Upper lobe of right lung (tissue), 1 donor: ENCODE measurements at places on chromosomes 4 and X.

- DNase-seq = no peak
These were observed 105.8 kb downstream of the CHIC1 start for GRCh38 chrX:73668779-73669178.

GRCh38 chr4:188439641-188440311, 300.5 kb downstream of the TRIML1 start:
- DNase-seq = no peak

- DNase-seq = no peak
These were observed 117.7 kb downstream of the C4orf33 start for GRCh38 chr4:129213692-129214091.

DNA sequence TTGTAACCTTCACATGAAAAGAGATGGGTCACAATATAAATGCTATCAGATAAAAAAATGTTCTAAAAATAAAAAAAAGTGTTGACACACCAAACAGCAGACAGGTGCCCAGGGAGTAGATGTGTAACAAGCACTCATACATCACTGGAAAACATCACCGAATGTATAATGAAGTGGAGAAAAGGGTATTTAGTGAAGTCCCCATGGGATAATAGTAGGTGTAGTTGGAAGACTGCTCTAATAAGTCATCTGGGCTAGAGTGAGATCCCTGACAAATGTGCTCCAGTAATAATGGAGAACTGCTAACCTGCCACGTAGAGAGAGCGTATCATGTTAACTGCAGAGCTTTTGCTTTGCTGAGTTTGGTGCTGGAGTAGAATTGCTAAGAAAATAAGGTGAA, 152.0 kb downstream of the GRIA2 start:
- DNase-seq = no peak

DNA sequence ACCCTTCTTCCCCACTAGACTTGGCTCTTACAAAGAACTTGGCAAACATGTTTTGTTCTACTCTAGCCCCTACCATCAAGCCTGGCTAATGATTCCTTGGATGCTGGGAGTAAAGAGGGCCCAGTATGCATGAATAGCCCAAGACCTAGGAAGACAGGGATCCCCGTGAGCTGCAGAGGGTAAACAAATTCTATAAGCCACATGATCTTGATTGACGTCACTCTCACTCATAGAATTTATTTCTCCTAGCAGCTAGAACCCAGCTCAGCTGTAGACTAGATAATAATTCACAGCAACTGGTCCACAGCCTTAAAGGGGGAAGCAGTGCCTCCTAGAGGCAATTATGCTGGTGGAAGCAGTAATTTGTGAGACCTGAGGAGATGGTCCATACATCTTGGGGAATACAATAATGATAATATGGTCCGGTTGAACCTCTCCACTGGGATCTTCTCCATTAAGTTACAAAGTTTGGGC, 16.1 kb upstream of the USO1 start:
- DNase-seq = no peak

DNA sequence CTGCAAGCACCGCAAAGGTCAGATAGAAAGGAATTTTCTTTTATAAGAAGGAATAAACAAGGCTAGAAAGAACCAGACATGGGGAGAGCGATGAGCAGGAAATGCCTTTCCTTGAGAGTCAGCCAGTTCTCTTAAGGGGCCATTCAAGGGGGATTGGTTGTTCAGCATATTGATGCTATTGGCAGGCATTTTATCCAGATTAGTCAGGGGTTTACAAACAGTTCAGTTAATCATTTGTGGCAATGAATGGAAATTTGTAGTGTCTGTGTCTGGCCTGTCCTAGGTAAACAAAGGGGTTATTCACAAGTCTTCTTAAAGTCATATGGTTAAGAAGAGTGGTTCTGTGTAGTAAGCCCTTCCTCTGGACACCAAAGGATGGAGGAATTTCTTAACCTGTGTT, 184.7 kb upstream of the FRMPD4 start:
- DNase-seq = no peak

DNA sequence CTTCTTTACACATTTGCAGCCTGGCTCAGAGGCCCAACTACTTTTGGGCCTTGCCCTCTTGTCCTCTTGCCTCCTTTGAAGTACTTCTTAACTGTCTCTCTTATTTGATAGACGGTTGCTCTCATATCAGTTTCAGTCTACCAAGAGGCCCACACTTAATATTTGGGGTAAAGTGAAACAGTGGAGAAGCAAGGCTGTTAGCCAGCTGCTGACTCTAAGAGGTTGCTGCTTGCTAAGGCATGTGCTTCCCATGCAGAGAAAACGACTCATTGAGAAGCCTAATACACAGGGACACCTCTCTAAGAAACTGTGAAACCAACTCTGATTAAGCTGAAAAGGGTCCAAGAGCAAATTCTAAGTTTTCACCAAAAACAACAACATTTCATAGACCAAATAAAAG, 94.6 kb downstream of the PPP3CA start:
- no peak for DNase-seq

DNA sequence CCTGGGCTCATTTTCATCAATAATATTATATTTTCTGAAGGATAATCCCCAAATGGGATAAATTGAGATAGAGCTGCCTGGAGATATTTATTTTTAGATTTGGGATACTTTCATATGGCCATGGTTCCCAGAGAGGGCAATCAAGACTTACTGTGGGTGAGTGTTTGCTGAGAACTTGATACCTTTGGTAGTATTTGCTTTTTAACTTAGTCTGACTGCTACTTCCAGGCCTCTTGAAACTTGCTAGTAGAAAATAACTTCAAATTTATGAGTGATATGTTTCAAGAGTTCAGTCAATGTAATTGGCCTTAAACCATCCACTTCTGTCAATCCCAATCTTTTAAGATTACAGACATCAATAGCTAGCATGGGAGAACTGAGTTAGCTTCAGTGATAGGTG, 181.6 kb upstream of the POU3F4 start:
- no peak for DNase-seq

DNA sequence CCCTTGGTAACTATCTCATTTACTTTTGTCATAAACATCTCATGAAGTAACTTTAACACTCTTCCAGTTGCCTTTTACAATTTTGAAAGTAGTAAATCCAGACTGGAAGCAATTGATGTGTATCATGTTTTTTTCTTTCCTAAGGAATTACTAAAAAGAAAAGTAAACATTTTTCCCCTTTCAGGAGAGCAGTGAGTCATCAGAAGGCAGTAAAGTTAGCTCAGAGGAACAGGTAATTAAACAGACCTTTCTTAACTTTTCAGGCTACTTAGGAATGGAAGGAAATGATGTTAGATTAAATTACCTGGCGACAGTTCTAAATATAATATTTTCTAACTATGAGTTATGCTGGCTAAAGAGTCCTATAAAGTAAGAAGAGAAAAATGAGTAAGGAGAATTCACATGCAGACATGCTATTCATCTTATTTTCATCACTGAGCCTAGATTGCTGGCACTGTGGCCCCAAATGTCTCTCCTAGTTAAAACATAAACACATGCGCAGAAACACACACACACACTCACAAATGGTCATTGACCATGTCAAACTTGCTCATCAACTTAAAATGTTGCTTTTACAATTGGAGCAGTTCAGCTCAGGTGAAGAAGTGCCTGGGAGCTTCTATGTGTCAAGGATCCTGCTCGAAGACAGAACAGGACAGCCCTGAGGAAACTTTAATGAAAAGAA, 9.3 kb downstream of the DMP1 start:
- DNase-seq = no peak

DNA sequence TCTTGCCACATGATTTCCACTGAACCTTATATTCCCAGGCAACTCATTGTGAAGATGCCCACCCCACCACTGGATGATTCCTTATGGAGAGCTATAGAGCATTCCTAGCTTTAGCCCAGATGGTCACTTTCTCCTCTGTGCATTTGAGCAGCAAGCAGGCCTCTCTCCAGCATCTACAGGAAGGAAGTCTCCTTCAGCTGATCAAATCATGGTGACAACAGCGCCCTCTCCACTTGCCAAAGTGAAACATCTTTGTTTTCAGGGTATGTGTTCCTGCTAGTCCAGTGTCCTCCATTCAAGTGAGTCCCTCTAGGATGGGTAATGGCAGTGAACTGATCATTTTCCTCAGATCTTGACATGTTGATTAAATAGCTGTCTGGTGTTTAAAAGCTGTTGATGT, 10.9 kb upstream of the SYTL5 start:
- DNase-seq = no peak

DNA sequence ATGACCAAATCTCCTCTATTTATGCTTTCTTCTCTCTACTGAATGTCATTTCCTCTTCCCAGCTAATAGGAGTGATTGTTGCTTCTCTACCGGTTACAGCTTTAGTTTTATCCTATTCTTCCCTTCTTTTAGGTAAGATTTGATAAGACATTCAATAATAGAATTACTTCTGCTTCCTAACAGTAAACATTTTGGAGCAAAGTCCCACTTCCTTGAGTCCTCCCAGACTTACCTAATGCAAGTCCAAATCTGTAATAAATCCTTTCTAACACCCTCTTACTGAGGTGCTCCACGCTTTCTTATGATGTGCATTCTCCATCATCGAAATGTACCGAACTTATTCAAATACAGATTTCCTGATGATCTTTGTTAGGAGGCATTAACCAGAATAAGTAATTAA, 79.2 kb upstream of the GPM6A start:
- no peak for DNase-seq

DNA sequence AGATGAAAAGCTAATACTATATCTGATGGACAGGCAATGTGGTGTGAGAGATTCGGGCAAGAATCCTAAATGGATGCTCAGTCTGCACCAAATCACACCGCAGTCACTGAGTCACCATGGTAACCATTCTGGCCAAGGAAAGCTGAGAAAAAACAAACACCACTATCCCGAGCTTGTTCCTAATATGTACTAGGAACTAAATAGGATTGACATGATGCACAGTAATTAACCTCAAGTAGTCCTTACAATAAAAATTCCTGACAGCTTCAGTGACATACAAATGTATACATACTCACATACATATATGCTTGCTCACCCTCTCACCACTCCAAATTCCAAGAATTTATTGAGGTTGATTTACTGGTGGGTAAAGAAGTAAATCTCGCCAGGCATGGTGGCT, 1.1 kb upstream of the RAB40A start:
- DNase-seq = no peak

DNA sequence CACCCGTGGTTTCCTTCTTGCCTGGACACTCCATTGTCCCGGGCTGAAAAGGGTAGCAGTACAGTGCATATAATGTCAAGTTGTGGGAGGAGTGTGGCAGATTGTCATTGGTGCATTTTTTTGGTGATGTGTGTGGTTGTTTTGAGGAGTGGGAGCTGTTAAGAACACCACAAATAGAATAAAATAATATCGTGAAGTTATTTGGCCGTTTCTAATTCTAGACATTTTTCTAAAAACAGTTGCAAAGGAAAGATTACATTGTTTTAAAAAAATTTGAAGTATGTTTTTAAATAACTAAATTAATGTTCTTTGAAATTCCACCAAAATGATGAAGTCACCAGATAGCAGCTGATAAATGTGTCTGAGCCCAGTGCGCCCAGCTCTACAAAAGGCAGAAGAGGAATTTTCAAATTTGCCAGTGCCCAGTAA, 1.3 kb downstream of the PKD2 start:
- no peak for DNase-seq

DNA sequence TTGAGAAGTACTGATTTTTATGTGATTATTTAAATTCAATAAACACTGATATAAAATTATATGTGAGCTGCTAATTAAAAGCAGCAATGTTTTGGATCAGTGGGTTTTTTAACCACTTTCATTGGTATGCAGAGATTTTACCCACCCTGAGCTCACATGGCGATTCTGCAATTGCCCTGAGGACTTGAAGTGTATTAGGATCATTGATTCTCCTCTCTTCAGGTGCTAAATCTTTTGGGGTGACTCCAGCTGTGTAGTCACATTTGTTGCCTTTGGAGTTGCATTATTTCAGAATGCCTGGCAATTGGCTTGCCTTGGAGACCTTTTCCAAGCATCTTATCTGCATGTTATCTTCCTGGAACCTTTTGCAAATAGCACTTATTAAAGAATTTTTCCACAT, 51.3 kb downstream of the UGT8 start:
- DNase-seq = no peak

DNA sequence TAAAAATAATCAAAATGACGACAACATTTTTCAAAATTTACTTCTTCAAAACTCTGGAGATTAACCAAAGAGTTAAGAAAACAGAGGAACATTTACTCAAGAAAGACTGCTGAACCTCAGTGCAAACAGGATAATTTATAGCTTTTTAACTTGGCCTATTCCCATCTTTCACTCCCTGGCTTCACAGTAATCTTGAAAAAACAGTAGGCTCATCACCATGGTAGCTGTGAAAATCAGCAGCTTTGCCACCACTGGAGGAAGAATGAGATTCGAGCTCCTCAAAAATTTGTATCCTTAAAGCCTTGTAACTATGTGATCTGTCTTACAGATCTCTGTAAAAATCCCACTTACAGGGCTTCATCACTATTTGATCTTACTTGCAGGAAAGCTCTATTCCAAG, 447.7 kb upstream of the CTSO start:
- DNase-seq = no peak

- DNase-seq = peak; percentile 51
These were observed 35.1 kb downstream of the NELFA start for GRCh38 chr4:1973661-1974060.

DNA sequence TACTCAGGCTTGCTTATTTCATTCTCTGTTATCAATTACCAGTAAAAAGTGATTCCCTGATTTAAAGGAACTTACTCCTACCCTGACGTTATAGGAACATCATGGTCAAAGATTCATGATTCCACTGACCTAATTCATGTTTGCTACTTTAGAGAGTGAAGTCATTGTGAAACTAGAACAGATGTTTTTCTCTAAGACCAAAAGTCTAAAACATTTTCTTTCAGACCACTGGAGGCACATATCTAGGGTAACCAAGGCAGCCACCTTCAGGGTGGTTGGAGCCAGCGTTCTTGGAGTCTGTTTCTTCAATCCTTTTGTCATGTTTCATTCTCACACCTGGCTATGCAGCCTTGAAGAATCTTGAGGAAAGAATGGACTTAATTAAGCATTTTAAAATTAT, 77.8 kb downstream of the GALNTL6 start:
- DNase-seq = no peak

DNA sequence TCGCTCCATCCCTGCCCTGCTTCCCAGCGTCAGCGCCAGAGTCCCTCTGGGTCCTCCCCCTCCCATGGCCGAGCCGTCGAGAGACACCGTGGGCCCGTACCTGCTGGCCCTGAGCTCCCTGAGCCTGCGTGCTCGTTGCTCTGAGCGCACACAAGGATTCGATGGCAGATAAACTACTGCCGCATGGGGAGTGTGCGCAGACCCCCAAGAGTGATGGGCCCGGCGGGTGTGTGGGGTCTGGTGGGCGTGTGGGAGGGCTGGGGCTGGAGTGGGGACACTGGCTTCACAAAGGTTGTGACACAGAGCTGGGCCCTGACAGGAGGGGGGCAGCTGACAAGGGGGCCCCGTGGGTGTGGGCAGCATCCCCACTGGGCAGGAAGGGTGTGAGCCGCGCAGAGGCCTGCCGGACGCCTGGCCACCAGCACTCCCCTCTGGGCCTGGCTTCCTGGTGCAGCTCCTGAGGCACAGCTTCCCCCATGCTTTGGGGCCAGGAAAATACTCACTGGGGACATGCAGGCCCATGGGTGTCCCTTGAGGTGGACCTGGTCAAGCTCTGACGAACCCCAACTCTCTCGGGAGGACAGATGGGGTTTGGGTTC, 4.8 kb upstream of the RGS12 start:
- DNase-seq = peak; percentile 60
